ENCODE measurements at places on chromosomes 5 and 9.
A peak's percentile ranks its signal among the peaks of the same experiment; 100 is the strongest.

- DNase-seq: no peak
Observed at GRCh38 chr5:73171495-73171894, 1.5 kb upstream of the TMEM174 start.

DNA sequence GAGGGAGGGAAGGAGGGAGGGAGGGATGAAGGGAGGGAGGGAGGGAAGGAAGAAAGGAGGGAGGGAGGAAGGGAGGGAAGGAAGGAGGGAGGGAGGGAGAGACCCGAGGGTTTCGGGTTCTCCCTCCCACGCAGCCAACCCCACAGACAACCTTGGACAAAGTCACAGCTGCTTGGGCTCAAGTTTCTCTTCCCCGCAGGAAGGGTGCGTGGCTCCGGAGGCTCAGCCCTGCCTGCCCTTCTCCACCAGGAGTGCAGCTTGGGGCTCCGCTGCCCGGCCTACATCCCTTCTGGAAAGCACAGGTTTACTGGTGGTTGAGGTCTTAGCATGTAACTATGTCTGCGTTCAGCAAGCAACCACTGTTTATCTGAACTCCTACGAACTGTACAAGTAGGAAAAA is 15.0 kb downstream of the SLC12A7 start:
- DNase-seq: no peak

GRCh38 chr5:141821430-141821925 is 56.7 kb downstream of the PCDH1 start:
- DNase-seq: no peak

DNA sequence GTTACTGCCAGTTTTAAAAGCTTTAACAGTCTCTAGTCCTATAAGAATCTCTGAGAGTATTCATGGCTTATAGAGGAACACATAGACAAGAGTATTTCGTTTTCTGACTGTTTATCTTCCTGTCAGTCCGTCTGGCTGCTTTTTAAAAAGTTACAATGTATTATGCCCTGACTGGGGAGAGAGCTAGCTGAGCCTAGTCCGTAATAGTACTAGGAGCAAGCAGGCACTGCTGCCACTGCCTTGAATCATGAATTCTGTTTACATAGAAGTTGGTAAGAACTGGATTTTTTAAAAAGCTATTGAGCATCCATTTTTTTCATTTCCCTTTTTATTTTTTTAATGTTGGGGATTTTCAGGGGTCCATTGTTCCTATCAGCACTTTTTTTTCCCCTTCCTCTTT is 26.6 kb downstream of the XPA start:
- no peak for DNase-seq

- no peak for DNase-seq
Observed at GRCh38 chr9:23746317-23746716, 79.7 kb downstream of the ELAVL2 start.

DNA sequence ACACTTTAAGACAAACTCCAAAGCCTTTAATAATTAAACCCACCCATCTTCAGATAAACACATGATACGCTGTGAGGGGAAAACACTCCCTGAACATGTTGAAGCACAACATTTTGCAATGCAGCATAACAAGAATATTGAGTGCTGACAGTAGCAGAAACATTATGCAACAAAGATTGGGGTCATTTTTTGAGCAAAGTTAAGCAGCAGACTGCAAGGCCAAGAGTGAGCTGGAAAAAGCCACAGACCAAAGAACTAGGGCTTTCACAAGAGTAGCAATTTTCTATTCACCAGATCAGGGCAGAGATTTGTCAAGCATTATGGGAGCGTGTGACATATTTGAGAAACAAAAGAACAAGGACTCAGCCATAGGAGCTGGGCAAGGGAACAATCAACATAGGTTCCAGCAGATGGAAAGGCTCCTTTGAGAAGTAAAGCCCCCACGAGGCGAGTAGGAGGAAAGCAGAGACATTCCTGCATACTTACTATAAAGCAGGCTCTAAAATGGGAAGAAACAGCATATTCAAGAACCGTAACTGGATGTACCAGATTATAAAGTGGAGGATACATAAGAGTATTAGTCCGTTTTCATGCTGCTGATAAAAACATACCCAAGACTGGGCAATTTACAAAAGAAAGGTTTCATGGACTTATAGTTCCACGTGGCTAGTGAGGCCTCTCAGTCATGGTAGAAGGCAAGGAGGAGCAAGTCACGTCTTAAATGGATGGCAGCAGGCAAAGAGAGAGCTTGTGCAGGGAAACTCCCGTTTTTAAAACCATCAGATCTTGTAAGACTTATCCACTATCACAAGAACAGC is 4.8 kb upstream of the TTC23L start:
- no peak for DNase-seq

GRCh38 chr5:149658299-149658698 is 71.8 kb upstream of the PPARGC1B start:
- no peak for DNase-seq

GRCh38 chr5:55308254-55308836 is 556 bp downstream of the MTREX start:
- DNase-seq: peak; percentile 8

- no peak for DNase-seq
Observed at GRCh38 chr5:40842351-40842750, 1.2 kb downstream of the CARD6 start.

DNA sequence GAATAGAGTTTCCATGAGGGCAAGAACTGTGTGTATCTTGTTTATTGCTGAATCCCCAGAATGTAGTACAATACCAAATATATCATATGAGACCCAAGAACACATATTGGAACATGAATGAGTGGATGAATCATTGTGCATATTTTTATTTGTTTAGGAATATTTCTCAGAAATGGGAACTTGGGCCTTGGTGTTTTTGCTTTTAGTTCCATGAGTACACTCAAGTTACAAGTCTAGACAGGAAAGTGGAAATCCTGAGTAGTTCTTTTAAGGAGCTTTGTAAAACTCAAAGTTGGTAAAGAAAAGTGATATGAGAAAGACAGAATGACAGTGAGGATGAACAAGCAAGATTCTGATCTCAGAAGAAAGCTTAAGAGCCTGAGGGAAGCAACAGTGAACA is 647.0 kb downstream of the EFNA5 start:
- DNase-seq: no peak

DNA sequence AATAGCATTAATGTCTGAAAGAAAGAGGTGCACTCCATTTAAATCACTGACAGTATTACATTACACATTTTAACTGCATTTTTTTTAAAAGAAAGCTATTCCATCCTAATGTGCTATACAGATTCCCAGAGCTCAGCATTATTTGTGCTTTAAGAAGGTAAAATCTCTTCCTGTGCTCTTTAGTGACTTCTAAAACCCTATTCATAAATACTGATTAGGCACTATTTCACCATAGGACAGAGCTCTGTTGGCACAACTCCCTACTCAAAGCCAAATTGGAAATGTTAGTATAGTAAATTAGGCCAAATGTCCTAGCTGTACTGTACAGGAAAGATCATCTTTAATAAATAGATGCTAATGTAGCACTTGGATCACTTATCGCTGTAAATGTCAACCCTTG is 262.5 kb downstream of the TUSC1 start:
- no peak for DNase-seq

- DNase-seq: no peak
Observed at GRCh38 chr5:117675646-117676045, 1101.0 kb upstream of the SEMA6A start.

DNA sequence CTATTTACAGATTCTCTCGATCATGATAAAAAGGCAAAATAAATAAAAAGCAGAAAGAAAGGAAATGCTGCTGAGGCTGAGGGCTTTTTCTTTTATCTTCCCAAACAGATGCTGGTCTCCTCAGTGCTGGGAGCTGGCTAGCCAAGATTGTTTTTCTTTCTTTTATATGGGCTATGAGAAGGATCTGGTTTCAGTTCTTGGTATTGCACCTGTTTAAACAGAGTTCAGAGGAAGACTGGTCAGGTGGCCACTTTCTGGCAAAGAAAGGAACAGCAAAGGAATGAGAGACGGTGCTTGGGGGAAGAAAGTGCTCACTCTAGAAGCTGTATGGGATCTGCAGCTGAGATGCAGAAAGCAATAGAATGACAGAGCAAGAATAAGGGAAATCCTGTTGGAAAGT is 88.9 kb downstream of the SLF1 start:
- no peak for DNase-seq

DNA sequence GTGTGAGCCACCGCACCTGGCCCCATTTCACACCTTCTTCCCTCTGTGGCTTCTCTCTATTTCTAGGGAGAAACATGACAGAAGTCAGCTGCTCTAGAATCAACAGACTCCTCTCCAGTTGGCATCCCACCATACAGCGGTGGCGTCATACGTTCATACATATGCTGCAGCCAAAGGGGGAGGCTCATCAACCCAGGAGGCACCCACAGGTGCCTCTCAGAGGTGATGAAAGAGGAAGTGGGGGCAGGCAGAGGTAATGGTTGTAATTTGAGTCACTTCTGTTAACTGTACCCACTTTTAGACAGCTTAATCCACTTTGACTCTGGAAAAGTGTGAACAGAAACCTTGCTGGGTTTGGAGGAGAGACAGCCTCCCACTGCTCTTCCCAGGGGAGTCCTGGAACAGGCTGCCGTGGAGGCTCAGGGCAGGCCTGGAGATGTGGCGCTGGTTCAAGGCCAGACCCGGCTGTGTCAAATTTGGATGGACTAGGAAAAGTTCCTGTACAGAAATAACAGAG is 47.3 kb upstream of the SUB1 start:
- peak; percentile 16 for DNase-seq

DNA sequence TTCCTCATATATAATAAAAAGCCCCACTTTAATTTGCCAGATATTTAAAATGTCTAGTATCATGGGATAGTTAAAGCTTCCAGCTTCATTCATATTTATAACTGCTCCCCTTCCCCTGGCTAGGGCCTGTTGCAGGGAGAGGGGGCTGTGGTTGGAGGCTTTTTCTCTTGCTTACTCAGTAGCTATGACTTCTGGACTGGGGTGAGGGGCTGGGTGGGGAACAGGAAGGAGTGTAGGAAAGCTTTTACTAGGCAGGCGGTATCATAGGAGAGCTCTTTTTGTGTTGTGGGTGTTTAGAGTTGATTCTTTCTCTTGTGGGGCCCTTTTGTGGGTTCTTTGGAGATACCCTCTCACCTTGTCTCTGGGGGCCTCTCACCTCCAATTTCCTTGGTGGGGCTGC is 39.4 kb downstream of the PIP5K1B start:
- no peak for DNase-seq

DNA sequence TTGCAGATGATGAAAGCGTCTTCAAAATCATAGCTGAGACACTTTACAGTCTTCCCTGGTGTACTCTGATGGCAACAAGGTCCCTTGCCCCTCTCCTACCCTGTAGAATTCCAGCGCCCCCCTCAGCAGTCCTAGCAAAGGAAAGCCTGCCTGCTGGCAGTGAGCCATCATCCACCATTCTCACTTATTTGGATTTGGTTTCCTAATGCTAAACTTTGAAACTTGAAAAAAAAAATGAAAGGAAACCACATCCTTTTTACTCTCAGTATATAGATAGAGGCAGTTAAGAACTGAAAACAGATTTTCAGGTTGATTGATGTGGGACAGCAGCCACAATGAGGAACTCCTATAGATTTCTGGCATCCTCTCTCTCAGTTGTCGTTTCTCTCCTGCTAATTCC is at the start of gene GZMA:
GZMA (plus strand) TSS at position 299 of the 400 bp plus-strand sequence; CDS start at position 336, 37 bp downstream.
- peak; percentile 7 for DNase-seq

DNA sequence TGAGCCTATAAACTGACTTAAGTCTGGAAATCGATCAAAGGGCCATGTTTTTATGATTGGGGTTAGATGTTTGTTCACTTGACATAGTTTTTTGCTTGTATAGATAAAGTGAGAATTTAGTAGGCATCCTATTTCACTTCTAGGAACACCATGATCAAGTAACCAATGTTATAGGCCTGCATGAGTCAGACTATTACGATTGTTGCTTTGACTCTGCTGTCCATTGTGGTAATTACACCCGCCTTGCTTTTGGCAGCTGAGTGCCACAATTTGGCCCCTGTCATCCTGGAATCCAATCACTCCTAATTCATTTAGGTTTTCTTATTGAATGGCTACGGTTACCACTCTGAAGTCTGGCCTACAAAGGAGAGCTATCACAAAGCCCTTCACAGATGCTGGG is 67.8 kb upstream of the IL33 start:
- no peak for DNase-seq

DNA sequence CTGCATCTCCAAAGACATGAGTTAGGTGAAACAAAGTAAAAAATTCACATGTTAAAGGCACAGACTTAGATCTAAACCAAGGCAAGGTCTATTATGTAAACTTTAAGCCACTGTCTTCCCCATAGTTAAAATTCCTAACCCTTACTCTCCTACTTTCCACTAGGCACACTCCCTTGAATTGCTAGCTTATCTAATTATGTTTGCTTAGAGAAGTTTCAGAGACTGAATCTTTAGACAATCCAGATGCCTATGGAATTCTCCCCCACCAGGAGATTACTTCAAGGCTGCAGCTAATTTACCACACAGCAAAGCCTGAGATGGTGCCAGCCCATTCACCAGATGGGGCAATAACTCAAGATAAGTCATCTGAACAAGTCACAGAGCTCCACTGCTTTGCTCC is 803.1 kb upstream of the COX7C start:
- DNase-seq: no peak

DNA sequence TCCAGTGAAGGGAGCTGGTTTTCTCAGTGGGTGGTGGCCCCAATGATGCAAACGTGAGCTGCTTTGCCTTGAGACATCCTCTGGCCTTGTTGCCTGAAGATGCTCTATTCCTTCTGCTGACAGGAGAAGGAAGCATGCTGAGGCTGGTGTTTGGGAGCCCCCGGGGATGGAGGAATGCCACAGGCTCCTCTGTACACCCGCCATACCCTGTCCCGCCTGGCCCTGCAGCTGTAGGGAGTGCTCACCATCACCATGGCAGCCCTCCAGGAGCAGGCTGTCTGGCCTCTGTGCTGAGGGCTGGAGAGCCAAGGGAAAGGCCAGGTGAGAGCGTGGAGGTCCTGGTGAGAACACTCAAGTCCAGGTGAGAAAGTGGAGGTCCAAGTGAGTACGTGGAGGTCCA is 134.4 kb downstream of the MRPL36 start:
- no peak for DNase-seq

DNA sequence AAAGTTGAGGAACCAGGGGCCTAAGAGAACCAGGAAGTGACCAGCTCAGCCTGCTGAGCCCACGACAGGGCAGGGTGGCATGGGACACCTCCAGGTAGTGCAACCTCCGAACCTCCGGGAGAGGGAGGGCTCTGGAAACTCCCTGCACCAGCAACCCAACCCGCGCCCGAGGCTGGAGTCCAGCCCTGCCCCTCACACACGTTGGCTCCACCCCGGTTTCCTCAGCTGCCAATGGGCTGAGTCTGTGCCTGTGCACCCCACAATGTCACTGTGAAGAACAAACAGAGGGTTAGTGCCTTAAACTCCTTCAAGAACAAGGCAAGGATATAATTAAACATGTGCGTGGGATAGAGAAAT is 17.0 kb upstream of the UNC5A start:
- no peak for DNase-seq

GRCh38 chr9:110114086-110114858 is 93.7 kb downstream of the C9orf152 start:
- no peak for DNase-seq

- DNase-seq: no peak
Observed at GRCh38 chr9:130837002-130837511, 2.0 kb downstream of the ABL1 start.

All from activated CD4-positive, alpha-beta T cell treated with anti-CD3 and anti-CD28 coated beads, Interleukin-2, amount 50 U/mL, for 1 hour (primary cell).